ENCODE measurements at places on chromosomes 12 and 14. TPM values are rescaled to one million over a fixed set of nuclear protein-coding genes. Genes with fewer than 3 reads are reported as not detected.
A peak's percentile ranks its signal among the peaks of the same experiment; 100 is the strongest.

DNA sequence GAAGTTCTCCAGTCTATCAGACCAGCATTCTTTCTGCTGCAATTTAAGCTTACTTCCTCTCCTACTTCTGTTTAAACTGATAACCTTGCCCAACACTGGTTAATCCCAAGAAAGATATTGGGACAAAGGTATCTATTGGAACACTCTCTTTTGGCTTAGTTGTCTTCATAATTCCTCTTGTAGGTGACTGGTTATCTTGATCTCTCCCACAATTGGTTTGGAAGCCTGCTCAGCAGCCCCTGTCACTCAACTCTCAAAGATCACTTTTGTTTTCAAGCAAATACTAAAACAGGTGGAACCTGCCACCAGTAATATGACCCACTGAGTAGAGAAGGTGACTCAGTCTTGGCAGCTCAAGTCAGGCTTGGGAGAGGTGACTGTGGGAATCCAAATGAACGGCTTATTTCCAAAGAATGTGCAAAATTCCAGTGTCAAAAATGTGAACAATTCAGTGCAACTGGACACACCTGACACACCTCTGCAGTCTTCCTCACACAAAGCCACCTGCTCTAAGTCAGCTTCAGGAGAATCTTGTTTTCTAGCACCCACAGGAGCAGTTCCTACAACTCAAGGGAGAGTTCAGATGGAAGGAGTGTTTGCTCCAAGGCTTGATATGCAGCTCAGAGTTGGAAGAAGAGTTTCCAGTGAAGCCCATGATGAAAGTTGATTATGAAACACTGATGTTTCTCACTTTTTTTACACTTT, 83.2 kb upstream of the SLC38A2 start:
- no peak for DNase-seq

- DNase-seq, result no peak
Observed at GRCh38 chr12:23921099-23921856, 28.2 kb downstream of the SOX5 start.

- DNase-seq, result no peak
Observed at GRCh38 chr14:92387578-92387977, 64.6 kb downstream of the SLC24A4 start.

GRCh38 chr14:53609009-53609408, 347.6 kb downstream of the BMP4 start:
- no peak for DNase-seq

GRCh38 chr12:41532072-41532471, 344.0 kb downstream of the PDZRN4 start:
- no peak for DNase-seq

- DNase-seq, result no peak
Observed at GRCh38 chr14:72810201-72810600, 83.7 kb downstream of the DPF3 start.

- DNase-seq, result no peak
Observed at GRCh38 chr14:71242237-71242748, 335.0 kb downstream of the PCNX1 start.

DNA sequence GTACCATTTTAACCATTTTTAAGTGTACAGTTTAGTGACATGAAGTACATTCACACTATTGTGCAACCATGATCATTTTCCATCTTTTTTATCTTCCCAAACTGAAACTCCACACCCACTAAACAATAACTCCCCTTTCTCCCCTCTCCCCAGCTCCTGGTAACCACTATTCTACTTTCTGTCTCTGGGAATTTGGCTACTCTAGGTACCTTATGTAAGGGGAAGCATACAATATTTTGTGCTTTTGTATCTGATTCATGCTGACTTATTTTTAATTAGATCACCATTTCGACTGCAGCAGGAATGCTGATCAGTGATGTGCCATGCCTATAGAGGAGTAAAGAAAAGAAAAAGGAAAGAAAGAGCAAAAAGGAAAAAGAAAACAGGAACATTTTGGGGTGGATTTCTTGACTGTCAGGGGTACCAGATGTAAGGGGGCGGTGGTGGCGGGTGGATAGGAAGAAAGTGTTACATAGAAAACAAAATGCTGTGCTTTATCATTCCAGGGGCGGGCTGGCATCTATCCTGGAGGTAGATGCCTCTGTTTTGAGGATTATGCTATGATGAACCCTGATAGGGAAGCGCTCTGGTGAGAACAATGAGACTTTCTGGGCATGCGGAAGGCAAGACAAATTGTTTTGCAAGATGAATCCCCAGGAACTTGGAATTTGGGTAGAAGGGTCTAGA, 45.2 kb upstream of the CTDSP2 start:
- DNase-seq, result no peak

DNA sequence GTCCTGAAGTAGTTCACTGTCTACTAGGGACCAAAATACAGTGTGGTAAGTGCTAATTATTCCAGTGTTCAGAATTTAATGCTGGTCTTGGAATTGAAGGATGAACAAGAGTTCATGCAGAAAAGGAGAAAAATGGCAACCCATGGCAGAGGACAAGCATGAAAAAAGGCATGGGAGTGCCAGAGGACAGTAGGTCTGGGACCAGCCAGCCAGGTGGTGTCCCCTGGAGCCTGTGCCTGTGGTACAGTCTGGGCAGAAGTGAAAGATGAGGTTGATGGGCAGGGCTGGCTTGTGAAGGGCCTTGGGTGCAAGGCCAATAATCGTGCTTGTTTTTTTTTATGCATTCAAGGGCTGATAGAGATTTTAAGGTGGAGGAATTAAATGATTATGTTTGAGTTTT, 21.0 kb downstream of the C12orf75 start:
- DNase-seq, result no peak

DNA sequence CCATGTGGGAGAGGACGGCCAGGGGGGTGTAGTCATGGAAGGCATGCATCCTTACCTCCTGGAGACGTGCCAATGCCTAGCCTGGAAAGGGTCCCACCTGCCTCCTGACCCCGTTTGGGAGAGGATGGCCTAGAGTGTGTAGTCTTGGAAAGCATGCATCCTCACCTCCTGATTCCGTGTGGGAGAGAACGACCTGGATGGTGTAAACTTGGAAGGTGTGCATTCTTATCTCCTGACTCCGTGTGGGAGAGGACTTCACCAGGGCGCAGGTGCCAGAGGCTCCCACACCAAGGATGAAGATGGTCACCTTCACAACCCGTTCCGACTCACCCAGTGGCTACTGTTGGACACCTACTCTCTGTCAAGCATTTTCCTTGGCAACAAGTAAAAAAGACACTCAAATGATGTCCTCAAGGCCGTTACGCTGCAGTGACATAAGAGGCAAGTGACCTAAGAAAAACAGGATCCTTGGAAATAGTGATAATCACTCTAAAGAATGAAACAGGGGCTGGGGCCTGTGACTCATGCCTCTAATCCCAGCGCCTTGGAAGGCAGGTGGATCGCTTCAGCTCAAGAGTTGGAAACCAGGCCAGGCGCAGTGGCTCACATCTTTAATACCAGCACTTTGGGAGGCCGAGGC, 37.5 kb upstream of the FZD10 start:
- DNase-seq, result no peak

DNA sequence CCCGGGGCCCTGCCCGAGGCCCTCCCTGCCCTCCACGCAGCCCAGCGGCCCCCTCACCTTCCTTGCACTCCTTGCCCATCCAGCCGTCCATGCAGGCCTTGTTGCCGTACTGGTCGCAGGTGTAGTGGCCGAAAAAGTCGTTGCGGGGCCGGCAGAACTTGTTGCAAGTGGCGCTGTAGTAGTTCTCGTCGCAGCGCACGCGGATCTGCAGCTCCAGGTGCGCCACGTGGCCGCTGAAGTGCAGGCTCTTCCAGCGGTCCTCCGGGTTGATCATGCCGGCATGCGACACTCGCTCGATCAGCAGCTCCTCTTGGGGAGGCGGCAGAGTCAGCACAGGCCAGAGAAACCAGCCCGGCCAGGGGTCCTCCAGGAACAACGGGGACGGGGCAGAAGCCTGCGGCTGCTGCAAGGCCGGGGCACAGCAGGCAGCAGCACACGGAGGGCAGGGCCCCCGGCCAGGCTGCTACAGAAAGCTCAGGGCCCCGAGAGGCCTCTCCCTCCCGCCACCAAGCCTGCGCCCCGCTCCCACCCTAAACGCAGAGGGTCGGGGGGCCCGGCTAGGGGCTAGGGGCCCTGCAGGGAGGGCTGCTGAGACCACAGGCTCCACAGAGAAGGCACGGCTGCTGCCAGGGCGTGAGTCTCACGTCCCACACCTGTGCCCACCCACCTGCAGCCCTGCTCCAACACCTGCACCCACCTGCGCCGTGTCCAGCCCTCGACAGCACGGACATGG, 12.7 kb downstream of the JAG2 start:
- DNase-seq, result no peak

DNA sequence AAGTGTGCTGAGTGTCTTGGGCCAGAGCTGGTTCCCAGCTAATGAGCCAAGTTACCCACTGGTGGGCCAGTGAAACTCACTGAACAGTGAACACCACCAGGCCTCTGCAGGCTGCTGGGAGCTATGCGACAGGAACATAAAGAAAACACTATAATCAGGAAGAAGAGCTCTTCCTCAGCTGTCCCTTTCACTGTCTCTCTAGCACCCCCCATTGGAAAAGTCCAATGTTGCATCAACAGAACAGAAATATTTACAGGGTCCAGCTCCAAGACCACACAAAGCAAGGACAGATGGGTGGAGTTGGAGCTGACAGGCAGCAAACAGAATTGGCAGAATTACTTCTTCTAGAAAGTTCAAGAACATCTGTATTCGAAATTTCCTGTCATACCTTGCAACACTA, 903.6 kb upstream of the TMEM132C start:
- DNase-seq, result no peak

DNA sequence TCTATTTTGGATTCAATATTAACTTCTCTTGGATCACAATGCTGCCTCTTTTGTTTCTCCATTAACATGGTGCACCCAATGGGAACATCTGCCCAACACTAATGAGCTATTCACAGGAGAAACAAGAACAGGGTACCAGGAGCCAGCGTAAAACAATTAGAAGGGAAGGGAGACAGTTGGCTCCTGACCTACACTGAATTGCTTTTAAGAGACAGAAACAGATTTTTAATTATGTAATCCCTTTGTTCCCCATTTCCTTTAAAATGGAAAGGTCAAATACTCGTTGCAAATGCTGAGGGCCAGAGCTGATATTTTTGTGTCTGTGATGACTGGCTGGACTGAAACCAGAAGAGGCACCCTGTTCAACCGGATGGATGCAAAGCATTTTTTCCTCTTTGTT, 108.3 kb downstream of the SEC23A start:
- DNase-seq, result no peak

DNA sequence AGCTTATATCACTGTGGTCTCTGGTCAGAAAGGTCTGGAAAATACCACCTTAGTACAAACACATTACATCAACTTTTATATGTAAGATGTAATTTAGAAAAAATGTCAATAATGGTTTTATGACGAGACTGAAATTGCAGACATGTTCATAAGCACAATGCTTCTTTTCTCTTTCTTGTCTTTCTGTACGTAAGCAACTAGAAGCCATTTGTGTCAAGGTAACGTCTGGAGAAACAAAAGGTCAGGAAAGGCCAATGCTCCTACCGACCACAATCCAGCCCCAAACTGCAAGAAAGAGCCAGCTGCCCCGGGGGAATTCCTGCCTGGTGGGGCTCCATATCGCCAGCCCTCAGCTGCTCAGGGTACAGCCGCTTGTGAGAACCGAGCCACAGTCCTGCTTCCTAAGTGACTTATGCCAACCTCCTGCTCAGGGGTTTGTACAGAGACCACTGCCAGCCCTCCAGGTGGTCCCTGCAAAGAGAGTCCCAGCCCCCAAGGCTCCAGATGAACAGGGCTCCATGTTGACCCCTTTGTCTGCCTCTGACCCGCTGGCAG, 6.3 kb downstream of the ZNF839 start:
- DNase-seq, result no peak

- DNase-seq, result no peak
Observed at GRCh38 chr12:105769486-105769885, 369.3 kb downstream of the NUAK1 start.

- DNase-seq, result no peak
Observed at GRCh38 chr12:108265505-108265904, 73.6 kb downstream of the CMKLR1 start.

- no peak for DNase-seq
Observed at GRCh38 chr14:73718418-73719251, 4.5 kb upstream of the PNMA1 start.

GRCh38 chr12:52305921-52306705, 14.8 kb upstream of the KRT81 start:
- no peak for DNase-seq

GRCh38 chr12:51900323-51900889, 6.9 kb upstream of the ACVRL1 start:
- DNase-seq, result no peak

DNA sequence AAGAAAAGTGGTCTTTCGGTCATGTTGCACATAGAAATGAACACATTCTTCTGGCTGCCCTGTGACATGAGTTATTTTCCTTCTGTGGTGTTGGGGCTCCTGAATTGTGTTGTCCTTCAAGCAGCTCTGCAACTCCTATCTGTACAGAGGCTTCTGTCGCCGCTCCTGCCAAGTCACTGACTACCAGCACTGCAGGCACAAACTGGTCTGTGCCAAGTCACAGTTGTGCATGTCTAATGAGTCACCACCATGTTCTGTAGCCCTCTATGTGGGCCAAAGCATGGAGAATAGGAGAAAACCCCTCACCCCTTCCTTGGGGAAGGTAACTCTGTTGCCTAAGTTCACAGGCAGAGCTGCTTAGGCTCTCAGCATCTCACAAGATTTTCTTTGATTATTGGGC, 283.3 kb downstream of the RPL10L start:
- no peak for DNase-seq

GRCh38 chr12:113409462-113410124, 5.9 kb upstream of the SDS start:
- no peak for DNase-seq

- no peak for DNase-seq
Observed at GRCh38 chr14:72315714-72316113, 383.5 kb downstream of the RGS6 start.

DNA sequence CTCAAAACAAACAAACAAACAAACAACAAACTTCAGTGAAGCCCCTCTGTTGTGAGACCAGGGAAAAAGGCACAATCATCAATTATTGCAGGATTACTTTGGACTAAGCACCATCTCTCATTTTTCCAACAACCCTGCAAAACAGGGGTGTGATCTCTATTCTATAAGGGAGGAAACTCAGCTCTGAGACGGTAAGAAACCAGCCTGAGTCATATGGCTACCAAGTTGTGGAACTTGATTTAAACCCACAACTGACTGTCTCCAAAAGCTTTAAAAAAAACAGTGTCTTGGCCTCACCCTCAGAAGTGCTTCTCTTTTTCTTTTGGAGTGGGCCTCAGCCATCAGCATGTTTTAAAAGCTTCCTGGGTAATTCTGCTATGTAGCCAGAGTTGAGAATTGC, 49.8 kb downstream of the RIN3 start:
- no peak for DNase-seq

- peak; percentile 54 for DNase-seq
Observed at GRCh38 chr12:124352839-124353238, 57.9 kb downstream of the RFLNA start.

The TESPA1 gene
- 0.35 TPM for polyA plus RNA-seq

The AQP6 gene
- polyA plus RNA-seq, result 0.11 TPM

The PRH2 gene
- not detected for polyA plus RNA-seq

The STAC3 gene
- polyA plus RNA-seq, result 1.3 TPM

The REP15 gene
- 0.58 TPM for polyA plus RNA-seq

The C3AR1 gene
- 5.9 TPM for polyA plus RNA-seq

The NOXRED1 gene
- 0.06 TPM for polyA plus RNA-seq

The LHX5 gene
- not detected for polyA plus RNA-seq

The SLC5A8 gene
- not detected for polyA plus RNA-seq

The P2RX4 gene
- polyA plus RNA-seq, result 16.5 TPM

The HOXC12 gene
- not detected for polyA plus RNA-seq
